ENCODE measurements at places on chromosomes 16 and 17. TPM values are rescaled to one million over a fixed set of nuclear protein-coding genes. Genes with fewer than 3 reads are reported as not detected.

The RASL10B gene
- total RNA-seq = 8.5 TPM

The NME3 gene
- 43.1 TPM for total RNA-seq

The ENPP7 gene
- 4.4 TPM for total RNA-seq

The NPIPB2 gene
- 11.8 TPM for total RNA-seq

The ZNF597 gene
- 2.7 TPM for total RNA-seq

The ABCA3 gene
- total RNA-seq = 7.3 TPM

The CD300LG gene
- total RNA-seq = 1.2 TPM

The UBE2Z gene
- 55.7 TPM for total RNA-seq

The DNAH9 gene
- 3.6 TPM for total RNA-seq

The GRAPL gene
- 3.0 TPM for total RNA-seq

The HS3ST6 gene
- total RNA-seq = 1.2 TPM

The PITPNM3 gene
- 11.7 TPM for total RNA-seq

The GP1BA gene
- total RNA-seq = 0.88 TPM

The TP53 gene
- total RNA-seq = 47.4 TPM

The METTL9 gene
- 237 TPM for total RNA-seq

The UBTF gene
- total RNA-seq = 75.9 TPM

The SLC16A6 gene
- total RNA-seq = 1.7 TPM

The PRSS8 gene
- 30.2 TPM for total RNA-seq

The GDPD3 gene
- 4.7 TPM for total RNA-seq

The VAT1 gene
- total RNA-seq = 61.9 TPM

The FBXO39 gene
- not detected for total RNA-seq

The SULT1A4 gene
- total RNA-seq = 0.88 TPM

The KRT9 gene
- not detected for total RNA-seq

The ABCC1 gene
- 40.8 TPM for total RNA-seq

The ABI3 gene
- total RNA-seq = 5.5 TPM

The GGA2 gene
- total RNA-seq = 60.0 TPM

The ST6GALNAC1 gene
- 0.12 TPM for total RNA-seq

The C17orf50 gene
- not detected for total RNA-seq

The TBC1D3 gene
- total RNA-seq = not detected

The ABCA10 gene
- 9.3 TPM for total RNA-seq

The MAP2K6 gene
- total RNA-seq = 19.9 TPM

The FOXN1 gene
- 0.23 TPM for total RNA-seq

The NUBP2 gene
- 70.1 TPM for total RNA-seq

The CRHR1 gene
- 0.23 TPM for total RNA-seq

The OTOP2 gene
- total RNA-seq = not detected

The UMOD gene
- total RNA-seq = 637 TPM

The PPY gene
- total RNA-seq = not detected

The SLC47A2 gene
- 6.2 TPM for total RNA-seq

The RGS11 gene
- total RNA-seq = 4.9 TPM

The CIBAR2 gene
- total RNA-seq = not detected
